ENCODE measurements at places on chromosomes 4 and X.

DNA sequence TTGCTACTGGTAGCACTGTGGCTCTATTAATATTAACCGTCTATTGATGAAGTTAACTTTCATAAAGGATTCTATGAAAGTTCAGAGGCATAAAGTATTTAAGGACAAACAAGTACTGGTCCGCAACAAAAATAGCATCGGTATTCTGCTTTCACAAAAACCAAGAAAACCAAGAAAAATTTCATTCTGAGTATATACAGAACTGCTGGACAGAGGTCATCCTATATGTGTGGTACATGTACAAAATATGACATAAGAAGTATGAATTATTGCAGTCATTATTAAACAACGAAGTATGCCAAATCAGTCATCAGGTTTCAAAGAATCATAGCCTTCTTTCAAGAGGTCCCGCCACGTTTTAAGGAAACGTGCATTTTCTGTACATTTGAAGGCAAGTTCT, 2.4 kb downstream of the C4orf46 start:
- no peak for DNase-seq

- DNase-seq: no peak
Observed at GRCh38 chrX:123920105-123920785, 41.3 kb upstream of the STAG2 start.

GRCh38 chr4:156915221-156915620, 56.4 kb downstream of the PDGFC start:
- no peak for DNase-seq

DNA sequence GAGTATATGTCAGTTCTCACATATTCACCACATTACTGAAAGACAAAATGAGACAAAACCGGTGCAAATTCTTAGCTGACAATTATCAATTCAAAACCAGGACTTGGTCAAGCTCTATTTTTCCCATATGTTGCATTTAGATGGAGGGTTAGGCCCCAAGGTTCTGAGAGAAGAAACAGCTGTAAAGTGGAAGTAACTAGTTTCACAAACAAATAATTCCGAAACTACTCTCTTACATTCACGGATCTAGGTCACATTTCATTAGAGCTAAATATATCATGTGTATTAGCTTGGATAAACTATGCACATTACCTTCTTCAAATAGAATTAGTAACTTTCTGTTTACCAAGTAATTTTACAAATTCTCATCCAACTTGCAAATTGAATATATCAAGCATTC, 3.7 kb upstream of the GABRA2 start:
- DNase-seq: no peak

DNA sequence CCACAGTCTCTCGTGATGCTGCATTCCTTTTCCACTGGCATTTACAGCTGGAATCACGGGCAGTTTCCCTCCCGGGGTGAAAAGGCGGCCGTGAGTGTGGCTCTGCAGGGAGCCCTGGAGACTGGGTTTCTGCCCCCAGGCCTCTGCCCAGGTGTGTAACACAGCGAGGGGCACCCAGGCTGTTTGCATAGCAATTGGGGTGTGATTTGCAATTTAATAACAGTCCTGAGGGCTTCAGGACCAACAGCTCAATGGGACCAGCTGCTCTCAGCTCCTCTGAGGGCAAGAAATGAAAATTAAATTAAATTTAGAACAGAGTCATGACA, 99.0 kb upstream of the SHOX start:
- no peak for DNase-seq

DNA sequence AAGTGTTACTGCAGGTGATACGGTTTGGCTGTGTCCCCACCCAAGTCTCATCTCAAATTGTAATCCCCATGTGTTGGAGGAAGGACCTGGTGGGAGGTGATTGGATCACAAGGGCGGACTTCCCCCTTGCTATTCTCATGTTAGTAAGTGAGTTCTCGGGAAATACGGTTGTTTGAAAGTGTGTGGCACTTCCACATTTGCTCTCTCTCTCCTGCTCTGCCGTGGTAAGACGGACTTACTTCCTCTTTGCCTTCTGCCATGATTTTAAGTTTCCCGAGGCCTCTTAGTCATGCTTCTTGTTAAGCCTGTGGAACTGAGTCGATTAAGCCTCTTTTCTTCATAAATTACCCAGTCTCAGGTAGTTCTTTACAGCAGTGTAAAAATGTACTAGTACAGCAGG, 65.2 kb upstream of the SLC7A11 start:
- no peak for DNase-seq

DNA sequence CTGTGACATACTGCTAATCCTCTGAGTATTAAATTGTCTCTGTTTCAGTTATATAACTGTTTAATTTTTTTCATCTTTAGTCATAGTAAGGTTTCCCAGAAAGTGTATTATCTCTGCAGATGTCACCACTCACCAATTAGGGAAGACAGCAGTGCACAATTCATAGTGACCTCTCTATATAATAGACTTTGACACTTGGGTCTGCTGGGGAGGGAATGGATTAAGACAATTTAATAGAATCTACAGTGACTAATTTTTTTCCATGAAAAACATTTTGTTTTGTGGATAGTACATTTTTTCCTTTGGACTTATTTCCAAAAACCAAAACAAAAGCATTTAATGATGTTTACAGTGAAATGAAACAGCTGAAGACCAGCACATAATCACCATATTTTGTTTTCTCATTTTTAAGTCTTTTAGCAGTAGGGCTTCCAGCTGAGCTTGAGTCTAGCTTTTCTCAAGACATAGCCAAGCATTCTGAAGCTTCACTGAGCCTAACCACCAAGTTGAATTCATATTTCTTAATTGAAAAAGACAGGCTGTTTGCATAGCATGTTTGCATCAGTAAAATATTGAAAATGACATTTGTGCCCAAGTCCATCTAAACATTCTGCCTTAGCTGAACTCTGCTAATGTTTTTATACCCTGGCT, 69.5 kb downstream of the PCDH19 start:
- DNase-seq: no peak

DNA sequence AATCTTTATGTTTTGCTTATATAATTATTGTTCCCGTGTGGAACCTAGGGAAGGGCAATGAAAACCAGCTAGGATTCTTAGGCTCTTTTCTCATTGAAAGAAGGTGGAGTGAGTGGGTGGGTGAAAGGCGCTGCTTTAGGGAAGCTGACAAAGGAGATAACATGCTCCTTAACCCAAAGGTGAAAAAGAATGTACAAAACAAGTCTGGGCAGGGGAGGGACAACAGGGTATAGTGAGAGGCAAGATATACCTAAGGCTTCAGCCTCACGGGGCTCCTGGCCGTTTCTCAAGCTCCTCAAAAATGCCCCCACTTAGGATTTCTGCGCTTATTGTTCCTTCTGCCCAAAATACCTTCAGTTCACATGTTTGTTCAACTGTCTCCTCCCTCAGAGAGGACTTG, 1.8 kb downstream of the SH2D1A start:
- DNase-seq: no peak
